Stimulated activated effector memory CD8-positive, alpha-beta T cell treated with anti-CD3 and anti-CD28 coated beads, Interleukin-12 subunit alpha, Interleukin-12 subunit beta, amount 100 ng/mL, for 72 hours (primary cell): ENCODE measurements at places on chromosomes 13 and 19.

- no peak for DNase-seq
Measured at GRCh38 chr13:97117388-97117910, 104.7 kb upstream of the MBNL2 start.

GRCh38 chr19:49749771-49750170, 13.3 kb downstream of the TSKS start:
- no peak for DNase-seq

GRCh38 chr19:52507266-52507665, 20.2 kb upstream of the ZNF808 start:
- DNase-seq: no peak

DNA sequence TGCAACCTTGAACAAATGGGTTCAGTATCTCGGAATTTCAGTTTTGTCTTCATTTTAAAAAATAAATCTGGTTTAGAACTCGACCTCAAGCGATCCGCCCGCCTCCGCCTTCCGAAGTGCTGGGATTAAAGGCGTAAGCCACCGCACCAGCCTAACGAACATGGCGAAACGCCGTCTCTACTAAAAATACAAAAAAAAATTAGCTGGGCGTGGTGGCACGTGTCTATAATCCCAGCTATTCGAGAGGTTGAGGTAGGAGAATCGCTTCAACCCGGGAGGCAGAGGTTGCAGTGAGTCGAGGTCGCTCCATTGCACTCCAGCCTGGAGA, 571 bp downstream of the ZNF302 start:
- no peak for DNase-seq

- DNase-seq: no peak
Measured at GRCh38 chr13:102212729-102213128, 189.1 kb downstream of the FGF14 start.

DNA sequence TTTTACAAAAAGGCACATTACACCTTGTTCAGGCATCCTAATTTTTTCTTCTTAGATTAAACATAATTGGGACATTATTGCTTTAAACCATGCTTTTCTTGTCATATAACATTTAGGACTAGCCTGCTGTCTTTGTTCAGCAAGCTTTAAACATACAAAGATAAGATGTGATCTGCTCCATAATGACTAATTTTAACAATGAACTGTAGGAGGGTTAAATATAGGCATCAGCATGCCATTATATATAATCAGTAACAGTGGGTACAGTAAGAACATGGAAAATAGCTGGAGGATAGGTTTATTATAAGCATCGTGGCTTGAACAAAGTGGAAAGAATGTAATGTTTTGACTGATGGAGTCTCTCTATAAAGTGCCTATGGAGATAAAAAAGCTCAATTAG, 661.7 kb downstream of the SLITRK6 start:
- no peak for DNase-seq

DNA sequence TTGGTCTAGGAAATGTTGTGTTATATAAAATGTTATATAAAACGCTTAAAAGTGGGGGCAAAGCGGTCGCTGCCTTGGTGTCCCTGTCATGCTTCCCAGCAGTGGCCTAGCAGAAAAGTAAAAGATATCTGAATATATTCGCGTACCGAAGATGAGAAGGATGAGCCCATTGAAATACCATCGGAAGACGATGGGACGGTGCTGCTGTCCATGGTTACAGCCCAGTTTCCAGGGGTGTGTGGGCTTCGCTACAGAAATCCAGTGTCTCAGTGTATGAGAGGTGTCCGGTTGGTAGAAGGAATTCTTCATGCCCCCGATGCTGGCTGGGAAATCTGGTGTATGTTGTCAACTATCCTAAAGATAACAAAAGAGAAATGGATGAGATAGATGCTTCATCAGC, 110.9 kb upstream of the DIAPH3 start:
- DNase-seq: no peak

- DNase-seq: no peak
Measured at GRCh38 chr13:106415442-106415841, 120.0 kb downstream of the EFNB2 start.

DNA sequence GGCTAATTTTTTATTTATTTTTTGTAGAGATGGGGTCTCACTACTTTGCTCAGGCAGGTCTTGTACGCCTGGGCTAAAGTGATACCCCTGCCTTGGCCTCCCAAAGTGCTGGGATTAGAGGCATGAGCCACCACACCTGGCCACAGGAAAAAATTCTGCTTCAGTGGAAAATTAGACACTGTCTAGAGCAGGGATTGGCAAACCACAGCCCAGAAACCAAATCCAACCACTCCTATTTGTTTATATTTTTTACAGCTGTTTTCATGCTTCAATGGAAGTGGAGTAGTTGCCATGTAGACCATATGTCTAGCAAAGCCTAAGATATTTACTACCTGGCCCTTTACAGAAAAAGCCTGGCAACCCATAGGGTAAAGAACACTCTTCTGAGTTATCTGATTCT, 123.7 kb upstream of the MRI1 start:
- no peak for DNase-seq

GRCh38 chr13:28622286-28622685, 36.6 kb upstream of the POMP start:
- no peak for DNase-seq

- no peak for DNase-seq
Measured at GRCh38 chr13:40158218-40158617, 502.8 kb downstream of the COG6 start.

- no peak for DNase-seq
Measured at GRCh38 chr19:3669082-3669946, 31.0 kb downstream of the PIP5K1C start.

DNA sequence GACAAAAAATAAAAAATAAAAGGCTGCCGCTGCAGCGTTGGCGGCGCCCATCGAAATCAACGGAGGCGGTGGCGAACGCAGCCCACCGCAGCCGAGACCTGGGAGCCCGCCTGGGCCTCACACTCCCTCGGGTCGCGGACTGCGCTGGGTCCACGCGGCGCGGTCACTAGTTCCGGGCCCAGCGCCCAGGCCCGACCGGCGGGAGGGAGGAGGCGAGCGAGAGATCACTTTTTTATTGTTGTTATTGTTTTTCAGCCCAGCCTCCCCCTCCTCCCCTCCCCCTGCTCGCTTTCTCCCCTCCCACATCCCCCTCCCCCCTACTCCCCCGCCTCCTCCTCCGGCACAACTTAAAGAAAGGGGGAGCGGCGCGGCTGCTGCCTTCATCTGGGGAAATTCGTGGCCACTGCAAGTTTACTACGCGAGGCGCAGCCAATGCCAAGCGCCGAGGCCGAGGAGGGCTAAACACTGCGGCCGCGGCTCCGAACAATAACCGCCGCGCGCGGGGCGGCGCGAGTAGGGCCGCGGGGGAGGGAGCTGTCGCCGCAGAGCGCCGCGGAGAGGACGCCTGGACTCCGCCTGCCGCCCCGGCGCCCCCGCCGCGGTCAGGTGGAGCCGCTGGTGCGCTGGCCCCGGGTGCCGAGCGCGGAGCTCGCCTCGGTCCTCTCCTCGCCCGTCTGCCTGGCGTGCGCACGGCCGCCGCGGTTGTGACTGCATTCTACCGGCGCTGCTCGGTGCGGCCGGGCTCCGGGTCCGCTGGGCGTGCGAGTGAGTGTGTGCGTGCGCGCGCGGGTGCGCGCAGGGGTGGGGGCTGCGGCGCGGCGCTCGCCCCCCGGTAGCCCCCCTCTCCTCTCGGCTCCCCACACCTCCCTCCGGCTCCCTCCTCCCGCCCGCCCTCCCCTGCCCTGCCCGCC, 505 bp upstream of the ZIC2 start:
- DNase-seq: no peak

DNA sequence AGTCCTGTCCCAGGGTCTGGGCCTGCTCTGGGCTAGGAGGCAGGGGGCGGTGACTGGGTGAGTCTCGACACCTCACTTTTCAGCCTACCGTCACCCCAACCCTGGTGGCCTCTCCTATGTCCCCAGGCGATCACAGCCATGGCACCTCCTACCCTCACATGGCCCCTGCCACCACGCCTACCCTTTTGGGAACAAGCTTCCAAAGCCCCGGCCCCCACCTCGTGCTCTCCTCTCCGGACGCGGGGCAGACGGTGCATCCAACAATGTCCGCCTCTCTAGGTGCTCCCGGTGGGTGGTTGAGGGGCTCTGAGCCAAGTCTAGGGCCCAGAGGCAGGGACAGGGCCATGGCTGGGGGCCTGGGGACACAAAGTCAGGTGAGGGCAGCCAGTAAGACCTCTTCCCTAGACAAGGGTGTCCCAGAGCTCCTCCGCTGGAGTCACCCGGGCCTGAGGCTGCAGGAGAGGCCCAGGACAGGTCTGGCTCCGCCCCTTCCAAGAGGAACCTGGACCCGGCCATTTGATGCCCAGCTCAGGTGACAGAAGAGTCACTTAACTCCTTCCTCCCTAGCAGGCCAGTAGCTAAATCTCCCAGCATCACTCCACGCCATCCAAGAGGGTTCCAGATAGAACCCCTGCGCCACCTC, at the start of gene SYNE4:
SYNE4 (minus strand) TSS at position 478 of the 643 bp plus-strand sequence; CDS start at position 346, 132 bp downstream.
- DNase-seq: no peak

- DNase-seq: peak; percentile 75
Measured at GRCh38 chr19:3573858-3574637, 1.3 kb downstream of the HMG20B start.

DNA sequence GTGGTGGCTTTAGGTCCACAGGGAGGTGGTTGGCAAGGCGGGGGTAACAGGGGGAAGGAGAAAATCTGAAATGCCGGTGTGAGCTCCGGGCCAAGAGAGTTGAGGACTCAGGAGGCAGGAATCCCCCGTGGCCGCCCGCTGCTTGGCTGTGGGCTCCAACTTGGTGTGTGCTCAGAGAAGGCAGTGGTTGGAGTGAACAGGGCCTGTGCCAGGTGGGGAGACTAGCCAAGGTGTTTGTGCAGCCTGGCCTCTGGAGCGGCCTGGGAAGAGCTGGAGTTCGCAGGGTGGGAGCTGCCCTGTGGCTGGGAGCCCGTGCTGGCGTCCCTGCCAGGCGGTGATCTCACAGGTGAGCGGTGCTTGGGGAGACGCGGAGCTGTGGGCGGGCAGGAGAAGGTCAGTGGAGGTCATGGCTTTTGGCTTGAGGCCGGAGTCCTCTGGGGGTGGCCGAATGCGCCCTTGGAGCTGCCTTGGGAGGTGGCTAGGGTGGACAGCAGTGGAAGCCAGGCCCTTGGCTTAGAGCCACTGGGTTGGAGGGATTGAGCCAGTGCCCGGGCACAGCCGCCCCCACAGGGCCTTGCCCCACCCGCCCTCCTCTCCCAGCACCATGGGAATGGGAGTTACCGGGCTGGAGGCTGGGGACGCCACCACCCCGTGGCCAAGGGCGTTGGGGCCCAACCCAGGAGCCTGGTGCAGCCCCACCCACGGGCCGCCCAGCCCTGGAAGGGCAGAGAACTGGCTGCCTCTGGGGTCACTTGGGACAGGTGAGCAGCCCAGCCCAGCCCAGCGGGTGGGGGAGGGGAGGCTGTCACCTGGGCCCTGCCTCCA, 7.1 kb upstream of the CIRBP start:
- DNase-seq: no peak

GRCh38 chr13:106533101-106533942, 2.1 kb downstream of the EFNB2 start:
- no peak for DNase-seq

GRCh38 chr19:14470031-14470876, 4.9 kb downstream of the PTGER1 start:
- no peak for DNase-seq

GRCh38 chr19:13060964-13061927, 41.4 kb downstream of the LYL1 start:
- peak; percentile 83 for DNase-seq

GRCh38 chr13:96546463-96546862, 447.8 kb downstream of the OXGR1 start:
- DNase-seq: no peak

- no peak for DNase-seq
Measured at GRCh38 chr13:94269557-94269956, 209.9 kb downstream of the DCT start.

GRCh38 chr13:107284173-107284572, 716.2 kb upstream of the ARGLU1 start:
- DNase-seq: no peak

GRCh38 chr19:30629086-30629485, 256.9 kb downstream of the ZNF536 start:
- DNase-seq: no peak

- no peak for DNase-seq
Measured at GRCh38 chr19:46670813-46671212, 9.8 kb upstream of the DACT3 start.

- DNase-seq: no peak
Measured at GRCh38 chr13:98280176-98280510, 103.1 kb upstream of the RNF113B start.

GRCh38 chr13:73693215-73693614, 441.0 kb downstream of the KLF12 start:
- DNase-seq: no peak

GRCh38 chr19:18637673-18638630, 1.1 kb downstream of the KLHL26 start:
- DNase-seq: no peak

- no peak for DNase-seq
Measured at GRCh38 chr13:102198418-102199311, 203.2 kb downstream of the FGF14 start.

DNA sequence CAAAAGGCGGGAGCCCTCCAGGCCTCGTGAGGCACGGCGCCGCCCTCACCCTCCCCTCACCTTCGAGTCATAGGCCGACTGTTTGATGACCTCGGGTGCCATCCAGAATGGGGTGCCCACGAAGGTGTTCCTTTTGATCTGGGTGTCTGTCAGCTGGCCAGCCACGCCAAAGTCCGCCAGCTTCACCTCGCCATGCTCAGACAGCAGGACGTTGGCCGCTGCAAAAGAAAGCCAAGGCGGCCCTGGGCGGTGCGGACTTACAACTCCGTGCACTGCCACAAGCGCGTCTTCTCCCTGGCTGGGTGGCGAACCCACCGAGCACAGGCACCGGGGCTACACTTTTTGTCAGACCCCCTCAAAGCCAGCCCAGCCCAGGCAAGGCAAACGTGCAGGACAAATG, 102.1 kb downstream of the STK24 start:
- no peak for DNase-seq

- DNase-seq: no peak
Measured at GRCh38 chr19:12969292-12969988, at the start of gene DAND5. Gene DAND5, plus strand, starts transcription at chr19:12969576. Its CDS starts 85 bp downstream, at chr19:12969661.

DNA sequence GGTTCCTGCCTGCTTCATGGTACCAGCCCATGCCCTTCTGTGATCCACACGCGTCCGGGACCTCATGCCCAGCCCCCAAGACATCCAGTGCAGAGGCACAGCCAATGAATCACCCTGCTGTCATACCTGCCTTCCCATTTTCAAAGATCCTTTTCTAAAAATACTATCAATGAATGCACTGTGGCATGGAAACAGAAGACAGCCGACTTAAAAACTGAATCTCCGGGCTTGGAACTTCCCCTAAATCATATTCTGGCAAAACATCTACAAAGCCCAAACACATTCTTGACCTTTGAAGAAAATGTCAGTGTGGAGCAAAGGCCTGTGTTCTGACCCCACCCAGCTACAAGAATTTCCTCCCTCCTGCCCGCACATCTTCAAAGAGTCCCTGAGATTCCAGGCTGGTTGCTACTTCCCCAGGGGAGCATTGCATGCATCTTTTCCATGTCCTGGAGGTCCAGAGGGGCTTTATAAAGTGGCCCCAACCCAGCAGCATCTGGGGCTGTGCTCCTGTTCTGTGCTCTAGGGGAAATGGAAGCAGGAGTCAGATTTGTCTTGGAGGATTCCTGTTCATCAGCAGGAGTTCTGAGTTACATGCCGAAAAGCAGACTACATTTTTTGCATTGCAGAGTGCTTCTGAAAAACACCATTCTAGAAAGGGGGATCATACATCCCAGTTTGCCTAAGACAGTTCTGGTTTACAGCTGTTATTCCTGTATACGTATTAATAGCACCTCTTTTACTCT, 135.2 kb downstream of the USP12 start:
- no peak for DNase-seq

- DNase-seq: no peak
Measured at GRCh38 chr13:19713186-19713965, 69.4 kb downstream of the PSPC1 start.

GRCh38 chr13:73861136-73861535, 273.1 kb downstream of the KLF12 start:
- DNase-seq: no peak

GRCh38 chr13:40671956-40672764, 5.7 kb upstream of the FOXO1 start:
- no peak for DNase-seq
